ENCODE measurements at places on chromosomes 6 and 20.

DNA sequence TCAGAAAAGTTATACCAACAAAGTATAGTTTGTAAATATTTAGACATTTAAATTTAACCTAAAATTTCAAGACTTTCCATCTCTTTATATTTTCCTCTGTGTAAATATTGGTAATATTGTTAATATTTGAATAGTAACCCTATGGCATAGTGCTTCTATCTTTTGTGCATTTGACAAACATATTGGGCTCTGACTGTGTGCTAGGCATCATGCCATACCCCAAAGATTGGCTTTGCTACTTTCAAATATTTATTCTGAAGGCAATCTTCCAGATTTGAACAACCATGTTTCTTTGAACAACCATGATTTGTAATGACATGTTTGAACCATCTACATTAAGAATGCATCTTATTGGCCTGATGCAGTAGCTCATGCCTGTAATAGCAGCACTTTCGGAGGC lies 15.5 kb upstream of the PRDM1 start:
- DNase-seq, result no peak

DNA sequence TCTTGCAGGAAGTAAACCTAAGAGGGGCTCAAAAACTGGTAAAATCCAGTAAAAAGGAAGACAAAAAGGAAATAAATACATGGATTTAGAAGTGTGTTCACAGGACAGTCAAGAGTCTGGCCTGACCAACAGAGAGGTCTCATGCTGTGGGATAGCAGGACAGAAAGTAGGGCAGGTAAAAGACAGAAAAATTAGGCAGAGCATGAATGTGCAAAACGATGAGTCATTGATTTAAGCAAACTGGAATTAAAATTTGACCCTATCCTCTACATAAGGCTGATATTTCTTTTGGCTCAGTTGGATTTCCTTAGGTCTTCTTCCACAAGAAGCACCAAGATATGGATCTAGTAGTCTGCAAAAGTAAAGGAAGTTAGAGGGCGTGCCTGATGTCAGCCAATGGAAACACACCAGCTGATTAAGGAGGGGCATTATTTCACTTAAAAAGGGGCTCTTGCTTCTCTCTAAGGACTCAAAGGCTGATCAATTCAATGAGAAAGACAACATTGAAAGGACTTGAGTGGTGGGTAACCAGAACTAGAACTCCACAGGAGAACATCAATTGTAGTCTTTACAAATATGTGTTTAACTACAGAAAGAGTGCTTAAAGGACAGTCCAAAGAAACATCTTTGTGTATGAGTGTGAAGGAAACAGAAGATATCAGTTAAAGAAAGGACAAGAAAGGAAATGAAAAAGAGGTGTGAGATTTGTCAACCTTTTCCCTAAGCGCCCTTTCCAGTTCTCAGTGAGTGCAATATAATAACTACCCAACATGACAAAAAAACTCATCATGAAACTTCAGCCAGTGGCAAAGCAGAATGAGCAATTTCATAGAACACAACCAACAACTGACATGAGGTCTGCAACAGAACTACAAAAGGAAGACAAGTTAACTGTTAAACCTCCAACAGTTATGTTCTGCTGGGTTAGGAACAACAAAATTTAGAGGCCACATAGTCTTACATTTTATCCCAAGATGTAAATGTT lies 19.4 kb upstream of the MYB start:
- DNase-seq, result no peak

GRCh38 chr6:37792457-37793033 lies 27.0 kb upstream of the ZFAND3 start:
- no peak for DNase-seq

DNA sequence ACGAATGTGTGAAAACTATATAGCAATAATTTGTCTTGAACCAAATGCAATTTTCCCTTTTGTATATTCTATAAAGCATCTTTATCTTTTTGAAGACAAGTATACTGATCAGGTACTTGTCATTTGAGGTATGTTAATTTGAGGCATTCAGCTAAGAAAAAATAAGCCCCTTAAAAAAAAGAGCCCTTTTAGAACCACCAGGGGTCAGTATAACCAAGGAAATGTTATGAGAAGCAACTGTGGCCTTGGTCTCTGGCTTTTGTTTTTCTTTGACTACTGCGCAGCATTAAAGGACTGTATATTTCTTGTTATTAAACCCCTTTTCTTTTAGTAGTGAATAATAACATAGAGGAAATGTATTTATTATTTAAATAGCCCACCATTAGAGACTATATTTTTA lies 43.1 kb downstream of the CD109 start:
- no peak for DNase-seq

DNA sequence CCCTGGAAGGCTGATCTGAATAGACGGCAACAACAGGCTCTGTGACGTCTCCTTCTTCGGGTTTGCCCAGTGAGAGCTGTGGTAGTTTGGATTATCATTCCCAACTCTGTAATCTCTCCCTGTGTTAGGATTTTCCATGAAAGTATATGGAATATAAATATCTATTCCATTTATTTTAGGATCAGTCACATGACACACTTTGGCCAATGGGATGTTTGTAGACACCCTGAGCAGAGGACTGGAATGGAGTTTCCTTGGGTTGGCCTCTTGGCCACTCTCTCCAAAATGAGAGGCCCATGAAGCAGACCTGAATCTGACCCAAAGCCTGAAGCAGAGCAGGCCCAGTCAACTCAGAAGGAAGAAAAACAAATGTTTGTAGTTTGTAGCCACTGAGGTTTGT lies 37.2 kb upstream of the UBR2 start:
- no peak for DNase-seq

DNA sequence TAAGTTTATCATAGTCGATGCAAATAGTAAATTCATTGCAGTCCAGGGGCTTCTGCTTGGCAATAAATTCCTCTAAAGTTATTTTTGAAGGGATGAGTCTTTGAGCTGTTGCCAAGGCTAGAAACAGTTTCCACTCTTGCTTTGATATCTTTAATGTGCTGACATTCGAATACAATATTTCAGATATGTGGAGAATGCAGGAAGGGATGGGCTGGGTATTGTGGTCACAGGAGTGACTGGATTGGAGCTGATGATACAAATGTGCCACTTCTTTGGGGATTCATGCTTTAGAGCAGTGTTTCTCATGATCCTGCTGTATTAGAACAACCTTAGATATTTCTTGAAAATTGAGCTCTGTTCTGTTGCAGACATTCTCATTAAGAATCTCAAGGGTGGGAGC lies 139.0 kb downstream of the PRDM13 start:
- no peak for DNase-seq

- no peak for DNase-seq
Observed at GRCh38 chr6:13406781-13407180, 78.4 kb upstream of the TBC1D7 start.

DNA sequence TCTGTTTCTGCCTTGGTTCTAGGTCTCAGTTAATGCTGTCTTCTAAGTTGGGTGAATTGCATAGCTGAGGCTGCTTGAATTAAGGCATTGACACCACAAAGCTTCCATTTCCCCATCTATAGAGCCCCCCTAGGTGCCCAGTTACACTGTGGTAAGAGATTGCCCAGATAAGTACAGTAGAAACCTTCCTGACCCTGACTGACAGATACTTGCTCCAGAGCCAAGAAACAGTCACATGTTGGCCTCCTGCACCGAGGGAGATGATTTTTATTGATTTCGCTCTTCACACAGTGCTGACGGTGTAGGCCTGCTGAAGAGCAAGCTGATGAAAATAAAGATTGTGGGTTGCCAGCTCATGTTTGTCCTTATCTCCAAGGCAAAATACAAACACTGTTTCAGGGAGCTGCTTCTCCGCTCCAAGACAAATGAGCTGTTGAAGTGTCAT lies 67.9 kb downstream of the TRMT11 start:
- DNase-seq, result no peak

GRCh38 chr6:113178349-113178748 lies 678.8 kb upstream of the MARCKS start:
- no peak for DNase-seq

GRCh38 chr20:51531141-51531710 lies 11.3 kb downstream of the NFATC2 start:
- peak; percentile 76 for DNase-seq

GRCh38 chr20:48207505-48207904 lies 422.2 kb upstream of the SULF2 start:
- DNase-seq, result no peak

DNA sequence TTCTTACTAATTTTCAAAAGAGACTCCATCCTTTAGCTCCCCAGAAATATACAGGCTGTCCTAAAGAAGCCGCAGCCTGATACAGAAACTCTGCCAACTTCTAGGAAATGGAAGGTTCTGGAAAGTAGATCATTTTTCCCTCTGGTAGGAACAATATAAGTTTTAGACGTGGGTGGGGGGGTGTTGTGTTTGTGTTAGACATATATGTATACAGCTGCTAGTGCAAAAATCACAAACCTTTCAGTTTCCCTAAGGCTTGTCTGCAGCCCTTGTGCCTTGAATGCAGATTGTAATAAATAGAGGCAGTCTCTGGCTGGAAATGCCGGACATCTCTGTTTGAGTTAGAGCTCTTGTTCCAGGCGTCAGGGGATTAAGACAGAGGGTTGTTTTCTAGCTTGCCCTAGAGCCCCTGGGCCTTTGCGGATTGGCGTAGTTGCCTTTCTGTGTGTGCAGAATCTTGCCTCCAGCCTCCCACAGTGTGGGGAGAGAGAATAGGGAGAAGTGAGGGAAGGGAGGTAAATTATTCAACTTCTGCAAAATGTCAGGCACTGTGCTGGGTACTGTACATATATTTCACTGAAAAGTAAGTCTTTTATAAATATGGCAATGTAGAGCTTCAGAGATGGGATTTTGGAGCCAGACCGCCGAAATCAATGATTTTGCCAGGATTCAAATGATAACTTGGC lies 269.7 kb downstream of the PRL start:
- DNase-seq, result no peak

GRCh38 chr6:136639702-136640101 lies 89.5 kb upstream of the MAP7 start:
- no peak for DNase-seq

- no peak for DNase-seq
Observed at GRCh38 chr6:105886066-105886813, 199.9 kb upstream of the PRDM1 start.

GRCh38 chr20:47561180-47561579 lies 59.5 kb downstream of the NCOA3 start:
- no peak for DNase-seq

DNA sequence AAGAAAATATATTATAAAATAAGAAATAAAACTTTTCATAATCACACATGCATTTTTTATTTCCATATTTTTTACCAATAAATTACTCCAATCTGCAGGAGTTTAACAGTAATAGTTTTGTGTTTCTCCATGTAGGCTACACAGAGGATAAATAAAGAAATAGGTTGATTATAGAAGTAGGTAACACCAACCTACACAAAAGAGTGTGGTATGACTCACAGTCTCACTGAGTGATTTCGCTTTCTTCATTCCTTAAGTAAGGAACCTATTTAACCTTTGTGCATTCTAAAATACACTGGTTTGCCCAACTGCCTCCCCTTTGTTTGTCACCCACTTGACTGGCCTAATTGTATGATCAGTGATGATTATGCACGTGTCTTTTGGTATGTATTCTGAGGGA lies 244.2 kb upstream of the RIMS1 start:
- DNase-seq, result no peak

GRCh38 chr6:79077715-79078074 lies 359 bp downstream of the PHIP start:
- DNase-seq, result no peak

- DNase-seq, result no peak
Observed at GRCh38 chr6:33820784-33821520, 17.1 kb upstream of the MLN start.

GRCh38 chr6:127606131-127606562 lies 29.2 kb downstream of the C6orf58 start:
- no peak for DNase-seq
